ENCODE measurements at places on chromosomes 7 and 10. TPM values are rescaled to one million over a fixed set of nuclear protein-coding genes. Genes with fewer than 3 reads are reported as not detected.
A peak's percentile ranks its signal among the peaks of the same experiment; 100 is the strongest.

- no peak for DNase-seq
- no peaks in the 10 kb centered on the region for H3K4me1 ChIP-seq
- H3K36me3 ChIP-seq, result no peaks in the 10 kb centered on the region
- H3K4me3 ChIP-seq, result no peak overlapping the region
These were observed 53.6 kb downstream of the PYROXD2 start for GRCh38 chr10:98361131-98362025.

GRCh38 chr7:116030651-116031276 lies at the start of gene TFEC:
TFEC (minus strand) TSS chr7:116030763; CDS start chr7:115984441, 46,322 bp downstream.
- peak within 1 kb of the TSS; percentile 57 for H3K4me3 ChIP-seq
- H3K4me1 ChIP-seq, result no peaks in the 10 kb centered on the region
- H3K27me3 ChIP-seq, result no peaks in the 10 kb centered on the region
- H3K27ac ChIP-seq, result no peak within 1 kb of the TSS
- no peak for DNase-seq

The HOXA11 gene
- not detected for total RNA-seq

GRCh38 chr7:47154791-47155190 lies 427.1 kb downstream of the TNS3 start:
- H3K27me3 ChIP-seq, result no peaks in the 10 kb centered on the region
- no peaks in the 10 kb centered on the region for H3K36me3 ChIP-seq
- no peak for DNase-seq
- H3K4me1 ChIP-seq, result no peaks in the 10 kb centered on the region

The MYOF gene
- 15.1 TPM for total RNA-seq

DNA sequence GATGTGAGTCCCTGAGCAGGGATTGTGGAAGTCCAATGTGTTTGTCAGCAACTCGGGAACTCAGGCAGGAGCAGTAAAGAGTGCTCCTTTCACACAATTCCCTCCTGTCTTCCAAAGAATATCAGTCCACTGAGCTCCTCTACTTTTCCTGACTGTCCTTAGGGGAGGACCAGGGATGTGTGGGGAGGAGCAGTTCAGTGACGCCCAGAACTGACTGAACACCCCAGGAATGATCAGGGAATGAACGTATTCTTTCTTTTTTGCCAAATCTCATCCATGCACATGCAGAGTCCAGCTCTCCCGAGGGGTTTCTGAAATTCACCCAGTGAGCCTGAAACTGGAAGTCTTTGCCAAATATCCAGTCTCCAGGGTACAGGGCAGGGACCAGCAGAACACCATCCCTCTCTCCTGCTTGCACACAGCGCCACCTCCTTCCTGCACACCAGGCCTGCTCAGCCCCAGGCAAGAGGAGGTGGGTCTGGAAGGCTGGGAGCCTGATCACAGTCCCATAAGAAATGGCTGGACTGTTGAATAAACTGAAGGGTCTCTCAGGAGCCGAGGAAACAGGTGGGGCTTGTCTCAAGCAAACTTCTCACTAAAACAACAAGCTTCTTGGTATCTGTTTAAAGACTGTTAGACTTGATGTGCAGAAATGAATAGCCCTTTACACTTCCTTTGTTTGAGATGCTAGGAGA lies 294.7 kb downstream of the C7orf25 start:
- no peaks in the 10 kb centered on the region for H3K36me3 ChIP-seq
- no peak for DNase-seq
- no peak overlapping the region for H3K4me3 ChIP-seq
- no peaks in the 10 kb centered on the region for H3K27me3 ChIP-seq
- no peaks in the 10 kb centered on the region for H3K4me1 ChIP-seq
- H3K27ac ChIP-seq, result no peak overlapping the region

The GPR85 gene
- total RNA-seq, result 11.3 TPM

The TLX1 gene
- 33.9 TPM for total RNA-seq

DNA sequence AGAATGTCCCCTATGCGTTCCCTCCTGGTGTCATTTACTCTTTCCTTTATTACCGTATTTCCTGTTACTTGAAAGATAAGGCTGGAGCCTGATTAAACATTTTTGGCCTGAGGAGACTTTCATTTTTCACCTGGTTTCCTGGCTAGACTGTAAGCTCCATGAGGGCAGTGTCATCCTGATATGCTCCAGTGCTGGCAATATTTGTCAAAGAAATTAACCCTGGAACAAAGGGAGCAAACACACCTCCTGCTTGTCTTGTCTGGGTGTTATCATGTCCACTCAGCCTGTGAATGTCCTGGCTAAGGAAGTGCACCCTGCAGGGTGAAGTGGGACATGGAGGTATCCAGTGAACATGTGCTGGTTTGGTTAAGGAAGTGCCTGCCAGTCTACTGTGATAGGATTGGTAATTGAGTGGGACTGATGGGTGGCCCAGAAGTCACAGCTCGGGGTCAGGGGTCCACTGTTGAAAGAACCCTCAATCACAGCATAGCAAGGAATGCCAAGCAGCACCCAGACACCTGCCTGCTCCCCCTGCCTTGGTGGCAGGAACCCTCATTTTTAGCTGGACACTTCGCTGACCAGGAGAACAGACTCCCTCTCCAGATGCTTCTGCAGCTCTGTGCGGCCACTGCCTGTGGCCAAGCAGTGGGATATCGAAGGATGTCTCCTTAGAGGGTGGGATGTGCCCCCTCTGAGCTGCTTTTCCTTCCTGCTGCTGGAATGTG lies 20.9 kb upstream of the PPIA start:
- DNase-seq, result no peak
- H3K36me3 ChIP-seq, result no peaks in the 10 kb centered on the region
- peaks cover 1% of the 10 kb centered on the region for H3K4me1 ChIP-seq
- H3K27ac ChIP-seq, result no peak overlapping the region

The CYP2E1 gene
- total RNA-seq, result 1.2 TPM

The RELN gene
- 0.03 TPM for total RNA-seq

The RSPH10B2 gene
- 2.0 TPM for total RNA-seq

DNA sequence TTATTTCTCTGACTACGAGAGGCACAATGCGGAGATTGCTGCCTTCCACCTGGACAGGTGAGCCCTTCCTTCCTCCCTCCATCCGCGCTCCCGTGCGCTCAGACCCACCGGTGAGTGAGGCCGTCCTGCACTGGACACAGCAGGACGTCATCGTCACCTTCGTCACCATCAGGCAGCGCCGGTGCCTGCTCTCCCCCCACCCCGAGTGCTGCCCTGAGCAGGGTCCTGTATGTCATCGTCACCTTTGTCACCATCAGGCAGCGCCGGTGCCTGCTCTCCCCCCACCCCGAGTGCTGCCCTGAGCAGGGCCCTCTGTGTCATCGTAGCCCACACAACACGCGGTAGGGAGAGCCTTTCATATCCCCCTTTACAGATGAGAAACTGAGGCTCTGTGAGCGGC lies 43.5 kb upstream of the FOXL3 start:
- H3K27ac ChIP-seq, result no peak overlapping the region
- H3K4me3 ChIP-seq, result no peak overlapping the region
- no peak for DNase-seq

The ARHGAP22 gene
- total RNA-seq, result 3.1 TPM

DNA sequence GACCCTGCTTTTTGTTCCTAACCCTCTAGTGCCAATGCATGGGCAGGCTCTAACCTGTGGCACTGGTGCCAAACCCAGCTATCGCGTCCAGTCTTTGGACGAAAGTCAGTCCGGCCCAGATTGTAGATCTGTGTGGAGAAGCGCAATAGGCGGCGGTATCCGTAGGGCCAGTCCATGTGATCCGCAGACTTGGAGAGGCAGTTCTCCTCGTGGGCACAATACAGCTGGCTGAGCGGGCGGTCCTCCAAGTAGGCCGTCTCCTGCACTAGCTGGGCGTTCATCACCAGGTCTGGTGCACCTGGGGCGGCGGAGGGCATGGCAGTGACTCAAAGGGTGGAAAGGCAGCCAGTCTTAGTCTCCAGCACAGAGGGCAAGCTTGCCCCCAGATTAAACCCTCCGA lies 14.5 kb downstream of the LOXL4 start:
- peak; percentile 68 for DNase-seq
- H3K27me3 ChIP-seq, result no peaks in the 10 kb centered on the region
- H3K36me3 ChIP-seq, result no peaks in the 10 kb centered on the region
- no peak overlapping the region for H3K4me3 ChIP-seq
- H3K27ac ChIP-seq, result no peak overlapping the region

DNA sequence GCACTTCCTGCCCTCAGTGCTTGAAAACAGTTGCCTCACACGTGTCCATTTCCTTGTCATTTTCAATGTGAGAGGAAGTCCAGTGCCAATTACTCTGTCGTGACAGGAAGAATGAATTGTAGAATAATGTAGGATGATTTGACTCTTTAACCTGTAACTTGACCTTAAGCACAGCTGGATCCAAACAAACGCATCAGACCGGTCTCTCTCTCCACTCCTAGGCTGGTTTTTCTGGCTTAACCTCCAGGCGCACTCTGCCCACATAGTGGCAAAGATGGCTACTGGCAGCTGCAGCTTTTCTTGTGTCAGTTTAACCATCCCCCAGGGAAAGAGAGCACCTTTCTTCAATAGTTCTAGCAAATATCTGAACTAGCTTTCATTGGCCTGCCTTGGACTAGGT lies 29.4 kb upstream of the PNLIPRP3 start:
- no peaks in the 10 kb centered on the region for H3K4me1 ChIP-seq
- no peaks in the 10 kb centered on the region for H3K36me3 ChIP-seq
- H3K27me3 ChIP-seq, result no peaks in the 10 kb centered on the region
- H3K27ac ChIP-seq, result no peak overlapping the region
- DNase-seq, result no peak

The FRMD4A gene
- 81.0 TPM for total RNA-seq

- H3K4me3 ChIP-seq, result no peak overlapping the region
- H3K36me3 ChIP-seq, result no peaks in the 10 kb centered on the region
- H3K27me3 ChIP-seq, result no peaks in the 10 kb centered on the region
These were observed 36.2 kb downstream of the NPVF start for GRCh38 chr7:25192043-25192442.

The HHEX gene
- 59.2 TPM for total RNA-seq

The MEIG1 gene
- not detected for total RNA-seq

GRCh38 chr10:104109908-104110662 lies 11.9 kb upstream of the SFR1 start:
- no peak overlapping the region for H3K27ac ChIP-seq
- no peaks in the 10 kb centered on the region for H3K27me3 ChIP-seq
- no peaks in the 10 kb centered on the region for H3K36me3 ChIP-seq
- no peak for DNase-seq

The GIMAP8 gene
- total RNA-seq, result 65.3 TPM

The PLAU gene
- total RNA-seq, result 24.4 TPM

DNA sequence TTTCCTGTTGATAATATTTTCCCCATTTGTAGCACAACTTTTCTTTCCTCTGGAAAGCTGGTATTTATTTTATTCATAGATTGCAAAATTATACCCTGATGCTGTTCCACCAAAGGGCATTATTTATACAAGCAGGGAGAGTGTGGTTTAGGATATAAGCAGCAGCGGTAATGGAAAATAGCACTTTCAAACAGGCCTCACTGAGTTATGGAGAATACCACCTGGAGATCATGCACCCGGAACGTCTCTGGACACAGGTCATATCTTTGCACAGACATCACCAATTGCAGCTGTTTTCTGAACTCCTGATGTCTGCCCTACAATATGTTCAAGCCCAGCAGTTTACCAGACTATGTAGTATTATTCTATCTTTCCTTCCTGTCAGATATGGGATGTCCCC lies 2.0 kb upstream of the CALD1 start:
- H3K4me3 ChIP-seq, result no peak overlapping the region
- peak overlapping the region; percentile 46 for H3K27ac ChIP-seq
- no peak for DNase-seq
- no peaks in the 10 kb centered on the region for H3K36me3 ChIP-seq
- H3K4me1 ChIP-seq, result peaks cover 24% of the 10 kb centered on the region

- H3K36me3 ChIP-seq, result no peaks in the 10 kb centered on the region
- H3K4me1 ChIP-seq, result peaks cover 27% of the 10 kb centered on the region
- no peaks in the 10 kb centered on the region for H3K27me3 ChIP-seq
- H3K4me3 ChIP-seq, result no peak overlapping the region
These were observed 60.9 kb downstream of the ABCC2 start for GRCh38 chr10:99843310-99843709.

DNA sequence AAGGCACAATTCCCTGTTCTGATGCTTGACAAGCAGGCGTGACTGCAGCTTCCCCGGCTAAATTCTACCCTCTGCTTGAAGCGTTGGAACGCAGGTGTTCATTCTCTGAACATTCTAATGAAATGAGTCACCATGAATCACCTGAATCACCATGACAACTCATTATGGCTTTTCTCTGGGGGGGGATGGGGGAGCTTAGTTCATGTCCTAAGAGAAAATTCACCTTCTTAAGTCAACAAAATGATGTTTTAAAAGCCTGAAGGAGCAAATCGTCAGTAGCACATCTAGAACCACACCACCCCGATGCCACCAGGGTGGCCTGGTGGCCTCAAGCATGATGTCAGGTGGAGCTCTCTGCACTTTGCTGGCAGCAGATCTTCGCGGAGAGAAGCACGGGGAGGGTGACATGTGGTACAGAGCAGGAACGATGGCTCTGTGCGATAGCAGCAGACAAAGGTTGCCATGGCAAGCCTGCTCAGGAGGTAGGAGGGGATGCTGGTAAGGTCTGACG lies 33.7 kb downstream of the DDC start:
- no peaks in the 10 kb centered on the region for H3K36me3 ChIP-seq
- no peaks in the 10 kb centered on the region for H3K27me3 ChIP-seq
- DNase-seq, result no peak

The NOLC1 gene
- 43.8 TPM for total RNA-seq

DNA sequence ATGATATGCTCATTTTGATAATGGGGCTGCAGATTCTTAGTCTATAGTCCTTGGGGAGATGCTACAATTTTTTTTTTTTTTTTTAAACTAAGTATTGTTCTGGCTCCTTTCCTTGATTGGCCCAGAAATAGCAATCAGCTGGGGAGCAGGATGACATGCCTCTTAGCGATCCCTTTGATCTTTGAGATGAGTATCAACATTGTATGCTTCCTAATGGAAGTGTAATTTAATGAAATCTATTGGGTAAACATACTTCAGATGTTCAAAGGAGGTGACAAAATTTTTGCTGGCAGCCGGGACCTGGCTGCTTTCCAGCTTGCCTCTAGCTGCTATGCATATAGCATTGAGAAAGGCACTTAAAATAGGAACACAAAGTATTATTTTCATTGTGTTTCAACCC lies 43.5 kb downstream of the VTI1A start:
- no peaks in the 10 kb centered on the region for H3K27me3 ChIP-seq
- no peak overlapping the region for H3K27ac ChIP-seq
- no peaks in the 10 kb centered on the region for H3K4me1 ChIP-seq

The CALD1 gene
- total RNA-seq, result 209 TPM

DNA sequence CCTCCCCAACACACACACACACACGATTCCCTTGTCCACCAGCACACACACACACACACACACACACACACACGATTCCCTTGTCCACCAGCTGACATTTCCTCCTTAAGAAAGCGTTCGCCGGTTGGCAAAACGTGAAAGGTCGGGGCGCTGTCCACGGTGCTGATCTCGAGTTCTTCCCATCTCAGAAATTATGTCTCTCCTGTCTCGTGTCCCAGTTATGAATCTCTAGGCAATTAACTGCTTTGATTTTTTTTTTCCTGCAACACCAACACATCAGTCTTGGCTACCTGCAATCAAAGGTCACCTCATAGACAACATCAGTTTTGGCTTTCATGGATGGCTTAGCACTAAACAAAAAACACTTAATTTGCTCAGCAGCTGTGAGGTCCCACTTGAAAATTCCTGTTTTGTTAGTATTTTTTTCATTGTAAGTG lies 1.9 kb downstream of the INA start:
- no peaks in the 10 kb centered on the region for H3K36me3 ChIP-seq
- no peak for DNase-seq
- H3K27me3 ChIP-seq, result peaks cover 96% of the 10 kb centered on the region
- H3K27ac ChIP-seq, result no peak overlapping the region

Data from spleen (tissue), 13 donors.